ENCODE measurements at places on chromosomes 13 and 19.

GRCh38 chr13:61247149-61247936 lies 168.3 kb downstream of the PCDH20 start:
- no peak for DNase-seq

- DNase-seq = no peak
Observed at GRCh38 chr19:24003537-24003936, 83.5 kb upstream of the ZNF254 start.

- DNase-seq = peak; percentile 42
Observed at GRCh38 chr13:80742033-80742432, 401.1 kb upstream of the SPRY2 start.

- DNase-seq = peak; percentile 23
Observed at GRCh38 chr19:295687-296370, 4.6 kb upstream of the PLPP2 start.

GRCh38 chr19:23318143-23318542 lies 67.9 kb upstream of the ZNF724 start:
- no peak for DNase-seq

GRCh38 chr19:43362179-43362578 lies 8.7 kb downstream of the CD177 start:
- no peak for DNase-seq

GRCh38 chr13:71727042-71727441 lies 140.0 kb downstream of the DACH1 start:
- no peak for DNase-seq

- no peak for DNase-seq
Observed at GRCh38 chr19:10723591-10723990, 5.7 kb downstream of the DNM2 start.

GRCh38 chr19:3243819-3244700 lies 19.6 kb downstream of the CELF5 start:
- DNase-seq = peak; percentile 65

- DNase-seq = no peak
Observed at GRCh38 chr13:40581277-40581579, 85.2 kb downstream of the FOXO1 start.

DNA sequence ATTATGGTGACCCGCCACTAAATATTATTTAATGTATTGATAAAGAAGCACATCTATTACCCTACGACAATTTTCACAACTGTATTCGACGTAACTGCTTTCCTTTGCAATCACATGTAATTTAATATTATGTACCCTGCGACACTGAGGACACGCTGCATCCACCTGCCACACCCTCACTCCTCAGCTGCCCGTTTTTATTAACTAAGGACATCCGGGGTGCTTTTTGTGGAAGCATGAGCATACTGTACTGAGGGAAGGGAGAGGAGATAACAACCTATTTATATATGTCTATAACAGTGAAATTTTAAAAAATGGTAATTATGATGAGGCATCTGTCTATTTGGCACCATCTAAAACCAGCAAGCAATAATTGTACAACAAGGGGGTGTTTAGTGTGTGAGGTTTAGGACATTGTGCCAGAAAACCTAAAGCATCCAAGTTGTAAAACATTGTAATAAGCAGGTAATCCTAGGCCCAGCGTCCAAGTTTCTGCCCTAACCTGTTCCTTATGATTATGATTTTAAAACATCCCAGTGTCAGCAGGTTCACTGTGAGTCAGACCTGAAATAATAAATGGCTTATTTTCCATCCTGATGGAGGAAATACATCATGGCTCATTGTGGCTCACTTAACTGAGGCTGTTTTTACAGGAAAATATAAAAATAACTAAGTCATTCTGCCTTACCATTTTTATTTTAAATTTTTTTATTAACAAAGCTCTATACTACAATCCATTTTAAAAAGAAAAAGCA lies 56.3 kb downstream of the FOXO1 start:
- DNase-seq = peak; percentile 89

- DNase-seq = no peak
Observed at GRCh38 chr19:3003046-3003445, 25.7 kb downstream of the TLE6 start.

- DNase-seq = no peak
Observed at GRCh38 chr19:51822946-51823345, 28.0 kb downstream of the FPR3 start.

DNA sequence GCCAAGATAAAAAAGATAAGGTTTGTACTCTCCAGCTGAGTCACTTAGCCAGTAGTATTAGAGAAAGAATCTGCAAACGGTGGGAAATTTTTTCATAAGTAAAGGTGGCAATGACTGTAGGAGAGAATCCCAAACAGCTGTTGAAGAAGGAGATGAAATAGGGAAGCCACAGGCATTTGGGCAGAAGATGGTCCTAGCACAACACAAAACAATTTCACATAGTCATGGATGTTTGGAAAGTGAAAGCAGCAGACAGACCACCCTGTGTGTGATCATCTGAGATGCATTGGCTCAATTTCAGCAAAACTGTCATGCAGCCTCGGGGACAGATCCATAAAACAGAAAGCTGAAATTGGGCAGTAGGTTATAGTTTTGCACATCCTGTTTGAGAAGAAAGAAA lies 2832.4 kb downstream of the PCDH9 start:
- DNase-seq = no peak

GRCh38 chr19:13788991-13789390 lies 6.3 kb upstream of the ZSWIM4 start:
- DNase-seq = no peak

GRCh38 chr13:113962386-113962785 lies 11.5 kb downstream of the C13orf46 start:
- DNase-seq = no peak

DNA sequence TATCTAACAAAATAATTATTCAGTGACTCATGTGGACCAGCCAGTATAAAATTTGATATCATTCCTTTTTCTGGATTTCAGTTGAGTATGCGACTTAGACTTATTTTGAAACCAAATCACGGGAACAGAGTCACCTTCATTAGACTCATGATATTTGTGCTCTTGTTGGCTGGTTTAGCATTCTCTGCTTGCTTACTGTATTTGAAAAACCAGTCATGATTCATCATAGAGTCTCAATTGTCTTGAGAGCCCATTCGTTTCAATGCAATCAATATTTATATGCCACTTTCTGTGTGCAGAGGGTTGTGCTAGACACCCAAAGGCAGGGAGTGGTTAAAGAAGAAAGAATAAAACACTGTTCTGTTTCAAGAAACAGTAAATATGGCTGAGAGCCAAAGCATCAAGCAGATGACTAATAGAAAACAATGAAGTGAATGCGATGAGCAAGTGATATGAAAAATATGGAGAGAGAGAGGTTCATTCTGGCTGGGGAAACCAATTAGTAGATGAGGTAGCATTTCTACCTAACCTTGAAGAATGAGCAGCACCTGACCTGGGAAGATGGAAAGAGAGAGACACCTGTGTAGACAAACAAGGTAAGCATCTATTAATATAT lies 99.6 kb upstream of the MBNL2 start:
- peak; percentile 57 for DNase-seq

- peak; percentile 54 for DNase-seq
Observed at GRCh38 chr13:73849292-73849691, 284.9 kb downstream of the KLF12 start.

DNA sequence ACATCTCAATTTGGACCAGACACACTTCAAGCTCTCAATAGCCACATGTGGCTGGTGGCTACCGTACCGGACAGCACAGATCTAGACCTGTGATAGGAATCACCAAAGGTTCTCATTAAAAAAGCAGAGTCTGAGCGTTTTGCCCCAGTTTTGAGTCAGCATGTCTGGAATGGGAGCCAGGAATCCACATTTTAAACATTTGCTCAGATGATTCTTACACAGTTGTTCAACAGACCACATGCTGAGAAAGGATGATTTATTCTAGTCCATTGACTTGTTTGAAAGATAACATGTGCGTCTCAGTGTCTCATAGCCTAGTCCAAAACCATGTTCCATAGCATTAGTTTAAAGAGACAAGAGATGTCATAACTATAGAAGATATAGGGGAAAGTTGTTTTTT lies 53.4 kb downstream of the FLT3 start:
- no peak for DNase-seq

- DNase-seq = no peak
Observed at GRCh38 chr13:75154331-75154730, 327.6 kb downstream of the TBC1D4 start.

- peak; percentile 86 for DNase-seq
Observed at GRCh38 chr13:110419381-110419791, 112.3 kb downstream of the COL4A2 start.

DNA sequence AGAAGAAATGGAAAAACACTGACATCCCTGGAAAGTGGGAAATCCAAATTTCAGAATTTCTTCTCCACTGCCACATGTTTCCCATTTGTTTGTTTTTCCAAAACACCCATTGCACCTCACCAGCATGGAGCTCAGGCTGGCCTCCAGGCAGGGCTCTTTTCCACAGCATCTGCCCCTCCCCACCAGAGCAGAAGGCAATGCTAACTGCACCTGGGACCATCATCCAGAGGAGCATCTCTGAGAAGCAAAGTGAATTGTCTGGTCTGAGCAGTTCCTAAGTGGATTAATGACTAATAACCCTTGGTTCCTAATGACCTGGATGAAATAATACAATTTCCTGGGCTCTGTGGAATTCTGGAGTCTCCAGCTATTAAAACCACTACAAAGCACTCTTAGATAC lies 8.8 kb upstream of the CYSLTR2 start:
- DNase-seq = no peak

GRCh38 chr19:14746886-14747285 lies 31.5 kb downstream of the ADGRE2 start:
- no peak for DNase-seq

GRCh38 chr19:1851654-1852580 lies 3.6 kb upstream of the REXO1 start:
- no peak for DNase-seq

DNA sequence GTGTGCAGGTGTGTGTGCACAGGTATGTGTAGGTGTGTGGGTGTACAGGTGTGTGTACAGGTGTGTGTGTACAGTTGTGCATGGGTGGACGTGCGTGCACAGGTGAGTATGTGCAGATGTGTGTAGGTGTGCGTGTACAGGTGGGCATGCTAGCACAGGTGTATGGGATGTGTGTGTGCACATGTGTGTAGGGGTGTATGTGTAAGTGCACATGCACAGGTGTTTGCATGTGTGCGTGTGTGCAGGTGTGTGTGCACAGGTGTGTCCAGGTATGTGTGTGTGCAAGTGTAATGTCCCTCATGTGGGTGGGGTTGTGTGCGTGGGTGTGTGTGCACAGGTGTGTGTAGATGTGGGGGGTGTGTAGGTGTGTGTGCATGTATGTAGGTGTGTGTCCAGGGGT lies 27.5 kb upstream of the TFDP1 start:
- no peak for DNase-seq

DNA sequence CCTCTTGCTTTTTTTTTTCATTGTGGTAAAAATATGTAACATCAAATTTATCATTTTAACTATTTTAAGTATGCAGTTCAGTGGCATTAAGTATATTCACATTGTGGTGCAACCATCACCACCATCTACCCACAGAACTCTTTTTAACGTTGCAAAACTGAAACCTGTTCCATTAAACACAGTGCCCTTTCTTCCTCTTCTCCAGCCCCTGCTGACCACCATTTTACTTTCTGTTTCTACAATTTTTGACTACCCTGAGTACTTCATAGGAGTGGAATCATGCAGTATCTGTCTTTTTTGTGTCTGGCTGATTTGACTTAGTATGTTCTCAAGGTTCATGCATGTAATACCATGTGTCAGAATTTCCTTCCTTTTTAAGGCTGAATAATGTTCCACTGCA lies 153.1 kb downstream of the FGF9 start:
- no peak for DNase-seq

- no peak for DNase-seq
Observed at GRCh38 chr13:95703576-95703975, 26.6 kb downstream of the DNAJC3 start.

DNA sequence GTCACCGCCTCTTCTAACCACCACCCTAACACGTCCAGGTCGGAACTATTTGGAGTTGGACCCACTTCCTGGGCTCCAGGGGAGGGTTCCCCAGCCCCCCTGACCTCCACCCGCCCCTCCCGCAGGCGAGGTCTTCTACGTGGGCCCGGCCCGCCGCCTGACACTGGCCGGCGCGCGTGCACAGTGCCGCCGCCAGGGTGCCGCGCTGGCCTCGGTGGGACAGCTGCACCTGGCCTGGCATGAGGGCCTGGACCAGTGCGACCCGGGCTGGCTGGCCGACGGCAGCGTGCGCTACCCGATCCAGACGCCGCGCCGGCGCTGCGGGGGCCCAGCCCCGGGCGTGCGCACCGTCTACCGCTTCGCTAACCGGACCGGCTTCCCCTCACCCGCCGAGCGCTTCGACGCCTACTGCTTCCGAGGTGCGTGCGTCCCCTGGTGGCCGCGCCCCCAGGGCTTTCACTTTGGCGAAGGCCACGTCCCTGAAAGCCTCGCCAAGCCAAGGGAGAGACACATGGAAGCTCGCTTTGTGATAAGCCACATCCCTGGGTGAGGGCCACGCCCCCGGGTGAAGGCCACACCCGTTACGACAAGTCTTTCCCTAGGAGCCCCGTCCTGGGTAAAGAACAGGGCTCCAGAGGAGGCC lies 13.2 kb downstream of the NCAN start:
- DNase-seq = peak; percentile 46

DNA sequence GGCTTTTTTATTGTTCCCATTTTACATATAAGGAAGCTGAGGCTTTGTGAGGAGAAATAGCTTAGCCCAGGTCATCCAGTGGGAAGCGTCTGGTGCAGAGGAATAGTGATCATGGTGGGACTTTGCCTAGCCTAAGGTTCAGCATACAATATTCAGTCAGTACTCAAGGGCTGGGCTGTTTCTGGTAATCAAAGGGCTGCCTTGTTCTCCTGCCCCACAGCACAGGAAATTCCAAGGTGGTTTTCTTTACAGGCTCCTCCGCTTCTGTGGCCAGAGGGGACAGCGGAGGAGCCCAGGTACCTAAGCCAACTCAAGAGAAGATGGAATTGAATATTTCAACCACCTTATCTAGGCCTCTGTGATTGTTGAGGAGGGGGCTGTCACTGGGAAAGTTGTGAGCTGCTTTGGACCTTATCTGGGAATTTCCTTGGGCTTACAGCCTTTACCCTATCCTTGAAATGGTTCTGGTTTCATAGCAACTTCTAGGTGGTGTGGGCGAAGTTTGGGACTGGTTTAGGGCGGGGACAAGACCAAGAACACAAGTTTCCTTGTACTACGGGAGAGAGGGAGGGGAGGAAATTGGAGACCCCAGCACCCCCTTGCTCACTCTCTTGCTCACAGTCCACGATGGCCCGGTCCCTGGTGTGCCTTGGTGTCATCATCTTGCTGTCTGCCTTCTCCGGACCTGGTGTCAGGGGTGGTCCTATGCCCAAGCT lies at the start of gene MIA:
TSS of gene MIA (plus strand) at position 606 of the 716 bp plus-strand sequence. CDS start at position 628, 22 bp downstream.
- DNase-seq = no peak

DNA sequence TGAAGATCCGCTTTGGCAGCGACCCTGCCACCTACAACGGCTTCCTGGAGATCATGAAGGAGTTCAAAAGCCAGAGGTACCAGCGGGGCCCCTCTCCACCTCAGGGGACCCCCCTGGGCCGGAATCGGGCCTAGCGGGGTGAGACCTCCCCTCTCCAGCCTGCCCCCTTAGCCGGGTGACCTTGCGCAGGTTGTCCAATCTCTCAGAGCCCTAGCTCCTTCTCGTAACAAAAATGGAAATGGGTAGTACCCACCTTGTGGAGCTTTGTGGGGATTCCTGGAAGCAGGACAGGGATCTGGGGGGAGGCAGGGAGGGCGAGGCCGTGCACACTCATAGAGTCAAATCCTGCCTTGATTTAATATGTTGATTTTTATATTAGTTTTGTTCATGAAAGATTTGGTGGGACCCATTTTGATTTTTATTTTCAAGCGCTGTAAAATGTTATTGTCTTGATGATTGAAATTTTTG lies 658 bp downstream of the SIN3B start:
- DNase-seq = no peak

Data from dermis blood vessel endothelial cell (primary cell).